ENCODE measurements at places on chromosomes 1 and 21.

- DNase-seq = no peak
Measured at GRCh38 chr1:233662575-233663304, 48.8 kb downstream of the KCNK1 start.

- no peak for DNase-seq
Measured at GRCh38 chr21:15028186-15028585, 36.6 kb downstream of the NRIP1 start.

DNA sequence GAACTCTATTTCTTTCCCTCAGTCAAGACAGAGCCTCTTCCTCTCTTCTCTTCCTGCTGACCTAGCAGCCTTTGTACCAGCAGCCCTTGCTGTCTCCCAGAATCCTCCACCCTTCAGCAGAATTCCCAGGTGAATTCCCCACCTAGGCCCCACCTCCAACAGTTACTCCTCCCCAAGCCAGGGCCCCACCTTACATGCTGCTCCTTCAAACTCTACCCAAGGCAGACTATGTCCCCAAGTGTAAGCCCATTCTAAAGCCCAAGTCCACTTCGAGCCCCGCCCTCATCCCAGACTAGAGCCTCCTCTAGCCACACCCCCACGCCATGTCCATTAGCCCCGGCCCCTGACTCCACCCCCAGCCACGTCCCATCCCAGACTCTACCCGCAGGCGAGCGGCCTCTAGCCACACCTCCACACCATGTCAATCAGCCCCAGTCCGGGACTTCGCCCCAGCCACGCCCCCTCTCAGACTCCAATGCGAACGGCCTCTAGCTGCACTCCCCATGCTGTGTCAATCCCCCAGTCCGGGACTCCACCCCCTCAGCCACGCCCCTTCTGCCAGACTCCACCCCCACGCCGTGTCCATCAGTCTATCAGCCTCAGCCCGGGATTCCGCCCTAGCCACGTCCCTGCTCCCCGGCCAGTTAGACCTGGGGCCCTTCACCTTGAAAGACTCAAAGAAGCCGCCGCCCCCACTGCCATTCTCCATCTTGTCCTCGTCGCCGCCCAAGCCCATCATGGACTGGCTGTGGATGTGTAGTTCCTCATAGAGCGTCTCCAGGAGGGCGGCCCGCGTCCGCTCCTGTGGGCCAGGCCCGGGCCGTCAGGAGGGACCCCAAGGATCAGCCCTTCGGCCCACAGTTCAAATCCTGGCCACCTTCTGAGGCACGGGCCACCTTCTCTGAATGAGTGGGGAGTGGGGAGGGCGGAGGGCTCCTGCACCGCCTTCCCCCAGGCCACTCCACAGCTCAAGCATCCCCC is 61.3 kb downstream of the RAP1GAP start:
- peak; percentile 2 for DNase-seq

DNA sequence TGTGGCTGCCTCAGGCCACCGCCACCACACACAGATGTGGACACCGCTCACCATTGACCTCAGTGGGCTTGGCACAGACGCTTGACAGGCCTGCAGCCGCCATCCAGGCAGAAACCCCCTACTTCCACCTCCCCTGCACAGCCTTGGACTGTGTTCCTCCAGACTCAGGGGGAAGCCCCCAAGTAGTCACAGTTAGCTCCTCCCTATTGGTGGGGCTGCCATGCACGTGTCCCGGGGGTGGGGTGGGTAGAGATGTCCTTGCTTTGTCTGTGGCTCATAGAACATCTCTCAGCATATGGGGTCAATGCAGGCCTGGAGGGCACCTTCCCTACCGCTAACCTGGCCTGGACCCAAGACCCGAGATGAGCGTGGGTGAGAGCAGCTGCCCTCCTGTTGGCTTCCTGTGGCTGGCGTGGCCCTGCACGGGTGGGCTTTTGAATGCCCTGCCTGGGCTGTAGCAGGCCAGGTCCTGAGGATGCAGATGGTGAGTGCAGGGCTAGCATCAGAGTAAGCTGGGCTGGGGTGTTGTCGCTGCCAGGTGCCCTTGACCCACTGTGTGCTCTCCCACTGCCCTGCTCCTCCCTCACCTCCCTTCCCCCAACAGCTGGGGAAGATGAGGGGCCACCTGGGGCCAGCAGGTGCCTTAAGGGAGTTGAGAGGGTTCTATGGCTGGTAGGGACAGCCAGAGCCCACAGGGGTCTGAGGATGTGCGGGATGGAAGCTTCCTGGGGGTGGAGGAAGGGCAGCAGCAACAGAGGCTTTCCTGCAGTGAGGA is 6.2 kb downstream of the CROCC start:
- no peak for DNase-seq

GRCh38 chr21:34029743-34030528 is 43.4 kb upstream of the MRPS6 start:
- DNase-seq = peak; percentile 54

GRCh38 chr1:33826311-33826710 is 37.6 kb upstream of the HMGB4 start:
- DNase-seq = no peak

GRCh38 chr1:198620951-198621824 is 17.7 kb upstream of the PTPRC start:
- peak; percentile 70 for DNase-seq

- DNase-seq = no peak
Measured at GRCh38 chr21:23899561-23899960, 1707.7 kb downstream of the MRPL39 start.

DNA sequence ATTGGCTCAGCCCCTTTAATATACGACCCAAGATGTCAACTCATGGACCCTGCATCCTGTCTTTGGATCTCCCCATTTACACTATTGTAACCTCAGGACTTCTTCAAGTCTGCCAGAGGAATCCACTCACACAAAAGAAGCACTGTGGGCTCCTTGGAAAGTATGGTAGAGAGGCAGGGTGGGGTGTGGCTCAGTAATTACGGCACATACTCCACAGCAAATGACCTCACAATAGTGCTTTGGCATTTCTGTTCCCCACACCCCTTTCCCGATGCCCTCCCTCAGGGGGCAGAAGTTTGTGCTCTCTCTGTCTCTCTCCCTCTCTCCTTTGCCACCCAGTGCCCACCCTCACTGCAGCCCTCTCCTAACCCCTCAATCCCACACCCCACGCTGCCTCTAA is 27.8 kb upstream of the IFNAR2 start:
- no peak for DNase-seq

DNA sequence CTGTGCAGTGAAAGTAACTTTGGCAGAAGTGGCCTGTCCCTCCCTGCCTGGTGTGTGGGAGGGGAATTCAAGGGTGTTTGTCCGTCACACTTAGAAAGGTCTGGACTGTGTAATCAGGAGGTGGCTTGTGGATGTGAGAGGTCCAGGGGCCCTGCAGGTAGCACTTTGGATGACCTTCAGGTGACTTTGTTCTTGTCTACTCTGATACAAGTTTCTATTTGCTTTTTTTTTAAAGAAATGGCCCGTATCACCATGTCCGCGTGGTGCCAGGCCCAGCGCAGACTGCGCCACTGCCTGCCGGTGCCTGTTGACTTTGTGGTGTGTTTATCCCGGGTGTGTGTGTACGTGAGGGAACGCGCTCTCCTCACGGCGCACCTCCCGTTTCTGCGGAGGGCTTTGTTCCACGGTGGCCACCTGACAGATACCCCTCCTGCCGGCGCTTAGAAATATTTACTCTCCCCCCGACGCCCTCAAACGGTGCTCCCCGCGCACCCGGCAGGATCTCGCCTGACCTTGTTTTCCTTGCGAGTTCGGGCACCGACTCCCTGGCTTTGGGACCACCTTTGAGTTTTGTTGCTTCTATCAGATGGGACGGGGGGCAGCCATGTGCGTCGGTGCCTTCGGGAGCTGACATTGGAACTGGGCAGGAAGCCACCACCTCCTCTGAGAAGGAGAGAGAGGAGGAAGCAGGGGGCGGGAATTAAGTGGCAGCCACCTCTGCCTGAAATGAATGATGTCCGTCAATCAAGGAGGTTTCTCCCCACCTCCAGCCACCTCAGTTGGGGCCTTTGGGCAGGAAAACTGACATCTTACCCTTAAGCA is 119.4 kb downstream of the PRDM16 start:
- DNase-seq = no peak

GRCh38 chr1:55582084-55582483 is 366.9 kb upstream of the USP24 start:
- no peak for DNase-seq

DNA sequence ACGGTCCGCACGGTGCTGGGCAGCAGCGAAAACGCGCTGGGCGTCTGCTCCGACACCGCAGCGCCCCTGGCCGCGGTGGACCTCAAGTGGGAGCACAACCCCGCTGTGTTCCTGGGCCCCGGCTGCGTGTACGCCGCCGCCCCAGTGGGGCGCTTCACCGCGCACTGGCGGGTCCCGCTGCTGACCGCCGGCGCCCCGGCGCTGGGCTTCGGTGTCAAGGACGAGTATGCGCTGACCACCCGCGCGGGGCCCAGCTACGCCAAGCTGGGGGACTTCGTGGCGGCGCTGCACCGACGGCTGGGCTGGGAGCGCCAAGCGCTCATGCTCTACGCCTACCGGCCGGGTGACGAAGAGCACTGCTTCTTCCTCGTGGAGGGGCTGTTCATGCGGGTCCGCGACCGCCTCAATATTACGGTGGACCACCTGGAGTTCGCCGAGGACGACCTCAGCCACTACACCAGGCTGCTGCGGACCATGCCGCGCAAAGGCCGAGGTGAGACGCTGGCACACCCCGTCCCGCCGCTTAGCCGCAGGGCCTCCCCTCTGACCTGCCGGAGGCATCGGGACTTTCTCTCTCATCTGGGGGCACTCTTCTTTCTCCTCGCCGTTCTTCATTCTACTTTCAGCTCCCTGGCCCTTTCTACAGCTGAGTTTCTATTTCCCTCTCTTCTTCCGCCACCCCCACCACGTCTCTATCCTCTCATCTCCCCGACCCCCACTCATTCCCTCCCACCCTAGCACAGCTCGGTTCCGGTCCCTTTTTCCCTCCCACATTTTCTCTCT is 1.0 kb downstream of the NPR1 start:
- DNase-seq = peak; percentile 9

DNA sequence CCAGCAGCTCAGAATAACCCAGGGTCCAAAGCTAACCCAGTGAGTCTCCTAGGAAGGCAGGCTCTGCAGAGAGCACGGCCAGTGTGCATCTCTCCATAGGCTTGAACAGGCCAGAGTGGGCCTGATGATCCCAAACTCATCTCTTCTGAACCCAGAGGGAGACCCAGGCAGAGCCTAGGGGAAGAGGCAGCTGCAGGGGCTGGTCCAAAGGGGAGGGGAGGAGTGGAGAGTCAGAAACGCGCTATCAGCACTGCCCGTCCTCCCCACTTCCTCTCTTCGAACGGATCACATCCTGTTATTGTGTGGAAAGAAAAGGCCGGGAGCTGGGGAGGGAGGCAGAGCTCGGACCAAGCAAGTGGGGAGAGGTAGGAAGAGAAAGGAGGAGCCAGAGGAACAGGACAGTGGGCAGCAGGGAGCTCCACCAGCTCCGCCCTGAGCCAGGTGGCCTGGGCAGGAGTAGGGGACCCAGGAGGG is 20.2 kb downstream of the TAL1 start:
- DNase-seq = no peak

DNA sequence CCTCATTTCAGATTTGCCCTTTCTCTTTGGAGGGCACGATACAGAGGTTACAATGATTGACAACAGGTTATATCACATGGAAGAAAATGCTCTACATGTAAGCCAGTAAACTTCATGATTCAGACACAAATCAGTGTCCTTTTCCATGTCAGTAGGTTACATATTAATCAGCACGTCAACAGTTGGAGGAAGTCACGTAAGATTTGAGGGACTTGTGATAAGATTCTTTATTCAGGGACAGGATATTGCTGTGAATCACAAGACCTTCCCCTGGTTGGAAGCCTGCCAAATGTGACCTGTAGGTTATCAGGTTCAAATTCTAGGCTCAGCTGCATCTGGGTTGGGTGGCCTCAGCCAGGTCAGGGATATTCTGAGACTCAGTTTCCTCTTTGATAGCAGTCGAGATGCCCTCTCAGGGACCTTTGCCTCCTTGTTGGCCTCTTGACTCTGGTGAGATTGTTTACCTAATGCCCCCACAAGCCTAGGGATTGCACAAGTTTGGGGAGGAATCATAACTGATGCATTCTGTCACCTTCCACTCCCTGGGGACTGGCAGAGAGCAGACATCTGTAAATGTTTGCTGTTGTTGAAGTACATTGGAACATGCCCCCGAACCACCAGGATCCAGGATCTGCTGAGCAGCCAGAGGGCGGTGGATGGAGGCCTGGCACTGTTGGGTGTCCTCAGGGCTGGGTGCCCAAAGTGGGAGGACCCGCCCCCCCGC is 31.9 kb downstream of the SERINC2 start:
- no peak for DNase-seq

- no peak for DNase-seq
Measured at GRCh38 chr21:33286600-33287456, 20.7 kb downstream of the IL10RB start.

DNA sequence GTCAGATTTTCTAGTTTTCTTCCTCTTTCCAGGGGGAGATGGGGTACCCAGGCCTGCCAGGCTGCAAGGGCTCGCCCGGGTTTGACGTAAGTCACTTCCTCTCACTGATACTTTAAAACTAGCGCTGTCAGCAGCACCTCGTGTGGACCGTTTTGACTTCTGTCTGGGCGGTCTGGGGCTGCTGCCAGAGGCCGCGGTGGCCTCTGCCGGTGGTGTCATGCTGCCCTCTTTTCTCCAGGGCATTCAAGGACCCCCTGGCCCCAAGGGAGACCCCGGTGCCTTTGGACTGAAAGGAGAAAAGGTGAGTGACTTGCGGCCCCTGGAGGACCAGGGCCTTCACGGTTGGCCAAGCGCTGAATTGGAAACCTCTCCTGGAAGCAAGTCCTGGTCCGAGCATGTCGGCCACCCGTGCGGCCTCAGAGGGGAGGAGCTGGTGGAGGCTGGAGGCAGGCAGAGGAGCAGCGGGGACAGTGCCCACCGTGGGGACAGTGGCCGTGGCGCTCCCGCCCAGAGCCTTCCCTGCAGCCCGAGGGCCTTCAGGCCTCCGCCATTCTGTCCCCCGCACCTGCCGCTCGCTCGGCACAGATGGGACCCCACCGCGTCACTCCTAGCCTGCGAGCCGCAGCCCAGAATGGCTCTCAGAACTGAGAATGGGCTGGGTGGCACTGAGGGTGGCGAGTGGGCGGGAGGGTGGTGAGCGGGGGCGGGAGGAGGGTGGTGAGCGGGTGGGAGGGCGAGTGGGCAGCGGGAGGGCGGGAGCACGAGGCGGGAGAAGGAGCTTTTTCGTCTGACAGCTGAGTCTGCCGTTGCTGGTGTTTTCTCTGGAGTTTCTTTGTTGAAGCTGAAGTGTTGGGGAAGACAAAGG is 9.4 kb downstream of the COL6A1 start:
- no peak for DNase-seq

- no peak for DNase-seq
Measured at GRCh38 chr1:242416657-242417056, 107.8 kb downstream of the PLD5 start.

DNA sequence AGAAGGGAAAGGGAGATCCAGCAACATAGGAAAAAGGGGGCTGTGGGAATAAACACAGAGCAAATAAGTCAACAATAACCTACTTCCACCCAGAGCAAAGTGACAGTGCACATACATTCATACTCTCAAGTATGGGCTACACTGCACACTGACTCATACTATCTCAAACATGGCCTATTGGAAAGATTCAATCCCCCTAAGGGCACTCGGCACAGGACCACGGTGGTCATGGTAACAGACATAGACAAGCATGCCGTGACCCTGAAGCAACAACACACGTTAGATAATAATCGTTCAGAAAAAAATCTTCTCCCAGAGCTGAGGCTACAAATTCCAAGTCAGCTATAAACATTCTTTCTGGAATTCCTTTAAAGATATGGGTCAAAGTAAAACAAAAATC is 16.8 kb upstream of the JAK1 start:
- DNase-seq = no peak
